ENCODE measurements at places on chromosomes 16 and 17.

DNA sequence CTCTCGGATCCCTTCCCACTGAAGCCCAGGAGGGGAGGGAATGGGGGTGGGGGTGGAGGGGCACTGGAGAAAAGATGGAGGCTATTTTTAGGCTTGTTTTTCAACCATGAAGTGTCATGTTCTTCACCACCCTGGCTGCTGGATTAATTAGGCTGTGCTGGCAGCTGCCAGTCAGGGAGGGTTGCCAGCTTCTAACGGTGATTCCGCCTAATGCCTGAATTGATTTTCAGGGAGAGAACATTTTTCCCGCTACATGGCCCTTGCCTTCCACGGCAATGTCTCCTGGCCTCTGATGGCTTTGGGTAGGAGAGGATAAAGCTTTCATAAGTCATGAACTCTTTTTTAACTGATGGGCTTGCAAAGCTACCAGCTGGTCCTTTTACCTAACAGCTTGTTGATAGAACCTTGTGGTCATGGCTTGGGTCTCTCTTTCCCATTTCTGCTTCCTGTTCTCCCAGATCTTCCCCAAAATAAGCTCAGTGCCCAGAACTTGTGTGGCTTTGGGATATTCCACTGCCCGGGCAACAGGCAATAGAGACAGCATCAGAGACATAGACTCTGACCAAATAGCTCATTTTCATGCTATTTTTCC is 167.4 kb downstream of the PITPNC1 start:
- no peak for DNase-seq

DNA sequence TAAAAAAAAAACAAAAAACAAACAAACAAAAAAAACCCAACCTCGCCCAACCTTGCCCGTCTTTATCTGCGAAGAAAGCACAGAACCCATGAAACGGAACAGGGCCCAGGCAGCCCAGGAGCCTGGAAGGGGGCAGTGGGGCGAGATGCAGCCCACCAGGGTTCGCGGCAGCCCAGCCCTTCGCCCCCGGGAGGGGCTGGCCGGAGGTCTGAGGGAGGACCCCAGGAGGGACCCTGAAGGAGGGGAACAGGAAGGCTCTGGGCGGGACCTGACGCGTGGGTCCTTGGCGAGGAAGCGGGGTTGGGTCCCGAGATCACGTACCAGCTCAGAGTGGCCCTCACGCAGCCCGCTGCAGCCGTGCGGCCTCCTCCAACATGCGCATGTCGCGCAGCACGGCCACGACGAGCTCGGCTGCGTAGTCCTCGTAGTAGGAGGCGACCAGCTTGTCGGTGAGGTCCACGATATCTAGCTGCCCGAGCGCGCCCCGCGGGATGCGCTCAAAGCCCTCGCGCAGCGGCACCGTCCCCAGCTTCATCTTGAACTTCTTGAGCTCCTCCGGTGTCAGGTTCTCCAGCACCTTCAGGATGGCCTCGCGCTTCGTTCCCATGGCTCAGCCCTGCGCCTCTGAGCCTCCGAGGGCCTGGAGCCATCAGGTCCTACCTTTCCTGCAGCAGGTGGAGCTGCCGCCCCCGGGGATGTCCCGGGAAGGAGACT is at the start of gene PYDC1:
Gene PYDC1, minus strand, starts transcription at position 714 of the 714 bp plus-strand sequence. Its CDS starts 107 bp downstream, at position 607.
- DNase-seq, result no peak

DNA sequence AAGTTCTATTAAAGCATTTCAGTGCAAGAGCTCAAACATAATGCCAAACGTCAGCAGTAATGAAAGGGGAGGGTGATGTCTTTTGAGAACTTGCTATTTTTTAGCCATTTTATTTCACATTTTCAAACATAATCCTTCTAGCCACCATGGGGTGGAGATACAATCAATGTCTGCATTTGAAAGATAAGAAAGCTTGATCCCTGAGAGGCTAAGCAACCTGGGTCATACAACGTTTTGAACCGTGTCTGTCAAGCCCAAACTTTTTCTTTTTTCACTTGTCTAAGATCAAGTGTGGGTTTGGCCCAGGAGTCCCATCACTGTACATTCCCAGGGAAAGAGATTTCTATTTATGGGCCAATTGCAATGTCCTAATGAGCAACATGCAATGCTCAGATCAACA is 331.1 kb downstream of the SLC39A11 start:
- no peak for DNase-seq

GRCh38 chr17:6109536-6109935 is 39.4 kb downstream of the WSCD1 start:
- DNase-seq, result no peak

- DNase-seq, result no peak
Observed at GRCh38 chr16:85243308-85243707, 131.0 kb upstream of the CIBAR2 start.

DNA sequence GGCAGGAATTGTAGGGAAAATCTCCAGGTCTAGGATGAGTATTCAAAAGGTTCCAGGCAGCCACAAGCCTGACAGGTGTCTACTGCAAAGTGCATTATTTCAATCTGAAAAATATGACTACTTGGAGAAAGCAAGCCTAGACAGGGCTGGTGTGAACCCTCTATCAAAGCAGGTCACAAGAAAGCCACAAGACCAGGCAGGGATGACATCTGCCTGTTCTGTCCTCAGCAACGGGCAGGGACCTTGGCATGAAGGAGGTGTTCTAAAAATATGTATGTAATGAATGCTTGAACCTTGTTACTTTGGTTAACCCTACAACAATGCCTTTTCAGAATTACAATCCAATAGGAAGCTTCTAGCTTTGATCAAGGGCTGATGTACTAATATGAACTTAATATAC is 1.2 kb upstream of the COX6A2 start:
- no peak for DNase-seq

DNA sequence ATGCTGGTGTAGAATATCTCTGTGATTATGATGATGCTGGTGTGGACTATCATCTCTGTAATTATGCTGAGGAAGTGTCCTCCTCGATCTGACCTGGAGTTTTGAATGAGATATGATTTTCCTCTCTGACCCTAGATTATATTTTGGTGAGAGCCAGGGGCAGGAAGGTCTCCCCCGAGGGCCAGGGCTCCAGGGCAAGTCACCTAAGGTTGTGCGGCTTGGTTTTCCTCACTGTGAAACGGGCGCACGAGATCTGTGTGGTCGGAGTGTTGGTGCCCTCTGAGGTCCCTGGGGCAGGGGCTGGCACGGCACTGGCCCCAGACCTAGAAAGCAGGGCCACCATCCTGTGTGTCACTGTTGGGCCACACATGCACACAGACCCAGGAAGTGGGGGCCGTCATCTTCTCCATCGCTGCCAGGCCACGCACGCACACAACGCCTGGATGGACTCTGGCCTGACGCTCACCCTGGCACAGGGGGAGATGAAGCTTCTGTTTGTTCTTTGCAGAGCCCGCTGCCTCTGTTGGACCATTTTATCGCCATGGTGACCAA is 67.7 kb upstream of the ZNF469 start:
- no peak for DNase-seq

DNA sequence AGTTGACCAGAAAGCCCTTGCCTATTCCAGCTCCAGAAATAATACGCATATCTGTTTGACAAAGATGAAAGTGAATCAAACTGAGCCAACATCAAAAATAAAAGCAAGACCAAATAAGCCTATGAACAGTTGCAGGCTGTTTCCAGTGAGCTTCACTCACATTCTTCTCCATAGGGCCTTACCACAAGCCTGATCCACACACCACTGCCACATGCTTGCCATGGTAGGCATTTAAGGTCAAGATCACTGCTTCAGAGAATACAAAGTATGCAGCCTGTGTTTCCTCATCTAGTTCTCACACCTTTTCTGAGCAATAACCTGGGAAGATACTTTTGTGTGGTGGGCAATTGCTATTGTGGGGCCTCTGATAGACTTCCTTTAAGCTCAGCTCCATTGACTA is 1060.2 kb downstream of the CDH11 start:
- peak; percentile 16 for DNase-seq

DNA sequence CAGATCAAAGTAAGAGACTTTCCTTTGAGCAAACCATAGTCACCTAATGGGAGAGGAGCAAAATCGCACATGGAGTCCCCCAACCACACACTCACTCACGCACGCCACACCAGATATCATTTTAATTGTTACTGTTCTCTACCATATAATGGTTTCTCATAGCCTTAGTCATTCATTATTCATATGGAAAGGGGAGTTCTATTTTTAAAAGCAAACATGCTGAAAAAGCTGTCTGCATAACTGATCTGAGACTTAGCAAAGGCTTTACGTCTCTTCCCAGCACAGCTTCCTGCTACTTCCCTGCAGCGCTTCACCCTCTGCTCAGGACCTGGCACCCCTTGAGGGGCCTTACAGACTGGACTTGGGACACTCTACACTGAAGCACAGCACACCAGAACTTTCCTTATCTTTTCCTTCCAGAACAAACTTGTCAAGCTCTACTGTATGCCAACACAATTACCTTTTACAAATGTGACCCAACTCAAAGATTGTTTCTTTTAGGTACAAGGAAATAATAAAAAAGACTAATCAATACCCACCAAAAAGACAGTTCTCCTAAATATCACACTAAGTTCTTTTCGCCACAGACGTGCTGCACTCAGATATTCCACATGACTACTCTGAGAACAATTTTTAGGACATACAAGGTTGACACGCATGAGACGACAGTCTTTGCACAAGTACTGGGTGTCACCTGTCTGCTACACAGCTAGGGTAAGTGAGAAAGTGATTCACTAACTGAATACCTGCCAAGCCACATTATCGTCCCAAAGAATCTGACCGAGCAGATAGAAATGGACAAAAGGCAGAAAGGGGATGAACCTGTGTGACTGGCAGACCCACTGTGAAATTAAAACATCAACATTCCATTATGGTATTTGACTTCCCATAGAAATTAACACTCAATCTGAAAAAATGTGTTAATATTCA is 21.5 kb downstream of the SRP68 start:
- DNase-seq, result no peak

DNA sequence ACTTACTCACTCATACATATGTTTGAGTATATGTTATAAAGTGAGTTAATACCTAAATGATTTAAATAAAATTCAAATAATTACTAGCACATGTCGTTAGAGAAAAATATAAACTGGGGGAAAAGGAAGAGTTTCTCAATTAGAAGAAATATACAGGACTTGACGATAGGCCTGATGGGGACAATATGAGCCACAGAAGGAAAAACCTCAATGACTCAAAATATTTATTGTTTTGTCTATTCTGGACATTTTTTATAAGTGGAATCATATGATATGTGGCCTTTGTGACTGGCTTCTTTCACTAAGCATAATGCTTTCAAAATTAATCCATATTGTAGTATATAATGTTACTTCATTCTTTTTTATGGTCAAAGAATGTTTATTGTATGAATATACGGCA is 339.2 kb upstream of the PMFBP1 start:
- DNase-seq, result peak; percentile 56

DNA sequence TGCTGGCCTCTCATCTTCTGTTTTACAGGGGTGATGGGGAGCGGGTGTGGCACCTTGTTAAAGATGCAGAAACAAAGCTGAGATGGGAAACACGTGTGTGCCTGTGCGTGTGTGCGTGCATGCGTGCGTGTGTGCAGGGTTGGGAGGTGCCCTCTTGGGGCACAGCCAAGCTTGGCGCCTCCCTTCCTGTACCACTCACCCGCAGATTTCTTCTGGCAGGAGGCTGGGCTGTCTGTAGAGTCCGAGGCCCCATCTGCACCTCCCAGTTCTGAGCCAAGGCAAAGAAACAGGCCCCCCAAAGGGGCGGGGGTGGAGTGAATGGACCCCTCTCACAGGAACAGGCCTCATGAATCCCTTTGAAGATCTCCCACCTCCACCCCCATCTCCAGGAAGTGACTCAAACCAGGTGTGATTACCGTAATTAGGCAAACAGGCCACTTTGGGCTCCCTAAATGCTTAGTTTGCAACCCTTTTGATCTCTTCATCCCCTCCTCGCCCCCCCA is 20.9 kb downstream of the TNS4 start:
- DNase-seq, result peak; percentile 78

GRCh38 chr17:77372444-77373298 is 231.9 kb downstream of the SEC14L1 start:
- peak; percentile 89 for DNase-seq

DNA sequence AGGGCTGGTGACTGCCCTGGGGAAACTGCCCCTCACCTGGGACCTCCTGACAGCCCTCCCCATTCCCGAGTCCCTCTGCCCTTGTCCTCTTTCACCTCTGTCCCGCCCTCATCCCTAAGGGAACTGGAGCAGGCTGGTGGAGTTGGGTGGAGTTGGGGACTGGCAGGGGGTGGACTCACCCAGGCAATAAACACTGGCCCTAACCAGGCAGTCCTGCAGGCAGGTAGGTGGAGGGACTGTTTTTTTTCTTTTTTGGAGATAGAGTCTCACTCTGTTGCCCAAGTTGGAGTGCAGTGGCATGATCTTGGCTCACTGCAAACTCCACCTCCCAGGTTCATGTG is 11.7 kb downstream of the GCGR start:
- no peak for DNase-seq

- DNase-seq, result peak; percentile 13
Observed at GRCh38 chr16:68776821-68777485, 39.9 kb downstream of the CDH1 start.

- DNase-seq, result no peak
Observed at GRCh38 chr17:34255381-34255732, 272 bp downstream of the CCL2 start.

GRCh38 chr16:79550373-79550772 is 50.2 kb downstream of the MAF start:
- DNase-seq, result no peak

DNA sequence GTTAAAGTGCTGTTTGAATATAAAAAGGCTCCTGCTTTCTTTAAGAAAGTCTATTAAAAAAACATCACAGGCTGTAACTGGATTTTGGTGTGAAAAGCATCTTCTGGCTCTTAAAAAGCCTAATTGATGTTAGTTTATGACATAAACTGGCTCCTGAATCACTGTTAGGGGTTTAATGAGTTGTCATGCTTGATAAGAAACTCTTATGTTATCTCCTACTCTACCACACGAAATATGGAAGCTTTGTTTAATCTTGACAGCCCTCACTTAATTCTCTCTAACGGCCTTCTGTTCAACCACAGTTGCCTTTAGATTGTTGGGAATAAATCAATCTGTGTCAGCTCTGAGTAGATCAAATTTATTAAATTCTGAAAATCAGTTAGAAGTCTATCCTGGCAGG is 51.5 kb downstream of the CPPED1 start:
- no peak for DNase-seq

- DNase-seq, result no peak
Observed at GRCh38 chr17:33680472-33680871, 387.4 kb upstream of the ASIC2 start.

- DNase-seq, result no peak
Observed at GRCh38 chr17:73713136-73713535, 68.9 kb upstream of the SDK2 start.

- DNase-seq, result no peak
Observed at GRCh38 chr16:70754851-70755600, 45.9 kb downstream of the VAC14 start.

- DNase-seq, result no peak
Observed at GRCh38 chr17:51486091-51486490, 225.7 kb downstream of the UTP18 start.

DNA sequence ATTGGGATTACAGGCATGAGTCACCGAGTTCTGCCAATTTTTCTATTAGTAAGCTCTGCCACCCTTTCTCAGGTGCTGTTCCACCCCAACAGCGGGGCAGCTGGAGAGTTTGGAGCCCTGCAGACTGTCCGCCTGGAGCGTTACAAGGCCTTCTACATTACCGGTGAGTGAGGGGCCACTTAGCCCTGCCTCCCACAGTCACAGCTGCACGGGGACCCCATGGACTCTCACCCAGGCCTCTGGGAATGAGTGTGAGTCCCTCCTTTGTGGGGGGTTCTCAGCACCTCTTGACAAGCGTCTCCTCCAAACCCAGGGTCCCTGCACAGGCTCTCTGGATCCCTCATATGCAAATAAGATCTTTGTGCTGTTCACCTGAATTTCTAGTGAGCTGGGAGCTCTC is 56.0 kb downstream of the WIPI1 start:
- DNase-seq, result no peak
